NCI-H1092 (cell line): ENCODE measurements at places on chromosomes 1 and 21.

- no peak for DNase-seq
These were observed 250.6 kb upstream of the ZP4 start for GRCh38 chr1:238141353-238141752.

DNA sequence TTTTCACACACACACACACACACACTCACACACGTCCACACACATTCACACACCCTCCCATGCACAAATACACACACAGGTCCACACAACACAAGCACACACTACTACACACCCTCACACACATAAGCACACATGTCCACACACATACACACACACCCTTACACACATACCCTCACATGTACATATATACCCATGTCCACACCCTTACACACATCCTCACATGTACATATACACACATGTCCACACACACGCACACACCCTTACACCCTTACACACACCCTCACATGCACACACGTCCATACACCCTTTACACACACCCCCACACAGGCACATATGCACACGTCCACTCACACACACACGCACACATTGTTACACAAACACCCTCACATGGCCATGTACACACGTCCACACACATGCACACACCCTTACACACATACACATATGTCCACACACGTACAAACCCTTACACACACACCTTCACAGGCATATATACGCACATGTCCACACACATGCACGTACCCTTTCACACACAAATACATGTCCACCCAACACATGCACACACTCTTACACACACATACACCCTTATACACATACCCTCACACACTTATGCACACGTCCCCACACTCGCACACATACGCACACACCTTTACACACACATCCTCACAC is 50.7 kb downstream of the RGS7 start:
- DNase-seq = no peak

DNA sequence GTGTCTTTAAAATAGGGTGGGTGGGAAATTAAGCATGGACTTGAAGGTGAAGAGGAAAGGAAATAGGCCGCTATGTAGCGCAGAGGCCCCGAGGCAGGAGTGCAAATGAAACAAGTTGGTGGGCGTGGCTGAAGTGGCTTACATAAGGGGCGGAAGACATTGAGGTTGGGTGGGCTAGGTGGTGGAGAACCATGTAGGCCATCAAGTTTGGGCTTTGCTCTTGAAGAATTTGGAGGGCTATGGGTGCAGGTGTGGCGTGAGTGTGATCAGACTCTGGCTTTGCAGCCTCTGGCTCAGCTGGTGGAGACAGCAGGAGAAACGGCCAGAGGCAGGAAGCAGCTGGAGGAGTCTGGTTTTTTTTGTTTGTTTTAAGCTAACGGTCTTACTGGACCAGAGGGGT is 6.7 kb downstream of the SLFNL1 start:
- no peak for DNase-seq

DNA sequence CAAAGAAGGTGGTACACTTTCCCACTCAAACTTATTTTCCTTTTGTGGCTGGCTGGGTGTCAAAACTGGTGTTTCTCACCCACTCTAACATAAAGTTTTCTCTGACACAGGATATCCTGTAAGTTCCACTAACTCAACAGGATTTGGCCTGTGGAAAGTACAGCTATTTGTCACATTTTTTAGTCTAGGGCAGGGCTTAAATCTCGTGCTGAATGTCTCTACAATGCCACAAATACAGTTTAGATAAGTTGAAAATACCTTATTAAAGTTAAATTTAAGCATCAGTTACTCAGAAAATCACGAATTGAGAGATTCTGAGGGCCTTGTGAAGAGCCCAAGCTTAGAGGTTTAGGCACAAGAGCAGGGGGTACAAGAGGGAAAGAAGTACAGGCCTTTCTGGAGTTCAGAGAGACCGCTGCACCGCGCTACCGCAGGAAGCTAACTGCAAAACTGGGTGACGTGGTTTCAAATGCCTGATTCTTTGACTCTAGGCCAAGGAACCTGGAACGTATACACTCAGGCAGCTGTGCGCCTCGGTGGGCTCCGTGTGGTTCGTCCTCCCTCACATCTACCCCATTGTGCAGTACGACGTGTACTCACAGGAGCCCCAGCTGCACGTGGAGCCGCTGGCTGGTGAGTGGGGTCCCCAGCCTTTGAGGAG is 23.4 kb upstream of the PWP2 start:
- no peak for DNase-seq

- no peak for DNase-seq
These were observed 957.0 kb downstream of the AMY1C start for GRCh38 chr1:104706631-104707147.
